ENCODE measurements at places on chromosomes 2 and 18.

DNA sequence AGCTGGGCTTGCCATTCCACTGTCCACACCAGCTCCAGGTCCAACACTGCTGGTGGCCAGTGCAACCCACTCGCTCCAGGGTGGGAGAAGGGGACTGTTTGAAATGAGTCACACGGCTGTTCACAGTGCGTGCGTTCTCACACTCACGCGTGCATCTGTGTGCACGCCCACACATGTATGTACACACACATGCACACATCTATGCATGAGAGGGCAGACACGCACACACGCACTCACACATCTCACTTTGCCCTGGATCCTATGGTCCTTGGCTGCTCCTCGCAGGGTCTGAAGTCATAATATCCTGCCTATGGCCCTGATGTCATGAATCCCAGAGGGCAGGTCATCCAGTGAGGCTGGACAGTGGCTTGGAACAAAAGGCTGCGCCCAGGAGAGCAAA, 182.8 kb downstream of the EIPR1 start:
- DNase-seq, result no peak

GRCh38 chr2:234288974-234289455, 207.9 kb downstream of the ARL4C start:
- no peak for DNase-seq

DNA sequence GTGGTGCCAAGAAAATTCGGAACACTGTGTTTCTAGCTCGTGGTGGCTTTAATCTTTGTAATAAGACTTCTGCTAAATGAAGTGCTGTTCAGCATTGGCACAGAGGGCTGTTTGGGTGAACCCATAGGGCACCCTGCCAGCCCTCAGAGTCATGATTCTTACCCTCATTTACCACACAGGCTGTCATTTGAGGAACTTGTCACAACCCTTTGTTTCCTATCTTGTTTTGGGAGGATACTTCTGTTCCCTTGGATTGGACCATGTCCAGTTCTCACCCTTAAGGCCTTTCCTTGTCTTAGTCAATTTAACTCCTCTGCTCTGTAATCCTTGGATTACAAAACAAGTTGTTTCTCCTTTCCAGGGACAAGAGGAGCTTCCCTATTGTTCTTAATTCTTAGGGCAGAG, 225.7 kb downstream of the MTX2 start:
- DNase-seq, result peak; percentile 93

DNA sequence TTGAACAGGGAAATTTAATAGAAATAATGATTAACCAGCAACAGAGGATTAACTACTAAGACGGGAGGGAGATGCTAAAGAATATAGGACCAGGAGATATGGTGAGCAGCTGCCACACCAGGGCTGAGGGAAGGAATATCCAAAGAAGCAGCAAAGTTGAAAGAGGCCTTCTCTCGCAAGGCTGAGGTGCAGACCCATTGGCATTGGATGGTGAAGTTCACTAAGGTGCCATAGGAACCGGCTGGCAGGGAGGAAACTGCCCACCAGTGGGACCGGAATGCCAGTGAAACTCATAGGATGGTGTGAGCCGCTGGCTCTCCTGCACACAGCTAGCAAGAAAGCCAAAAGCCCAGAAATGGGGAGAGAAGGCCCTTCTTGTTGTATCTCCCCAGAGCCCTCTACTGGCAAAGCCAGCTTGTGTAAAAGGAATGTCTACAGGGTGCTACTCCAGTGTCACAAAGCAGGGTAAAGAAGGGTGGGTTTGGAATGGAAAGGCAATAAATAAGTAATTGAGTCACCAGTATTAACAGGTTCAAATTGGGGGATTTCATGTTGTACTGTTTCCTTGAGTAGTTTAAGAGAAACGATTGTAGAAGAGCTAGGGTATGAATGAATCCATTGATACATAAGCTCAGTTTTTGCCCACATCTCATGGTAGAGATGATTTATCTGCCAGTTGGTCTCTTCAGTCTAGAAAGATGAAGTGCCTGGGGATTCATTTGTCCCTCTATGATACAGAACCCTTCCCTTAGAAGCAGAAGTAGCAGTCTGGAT, 36.0 kb downstream of the FARP2 start:
- DNase-seq, result peak; percentile 6

DNA sequence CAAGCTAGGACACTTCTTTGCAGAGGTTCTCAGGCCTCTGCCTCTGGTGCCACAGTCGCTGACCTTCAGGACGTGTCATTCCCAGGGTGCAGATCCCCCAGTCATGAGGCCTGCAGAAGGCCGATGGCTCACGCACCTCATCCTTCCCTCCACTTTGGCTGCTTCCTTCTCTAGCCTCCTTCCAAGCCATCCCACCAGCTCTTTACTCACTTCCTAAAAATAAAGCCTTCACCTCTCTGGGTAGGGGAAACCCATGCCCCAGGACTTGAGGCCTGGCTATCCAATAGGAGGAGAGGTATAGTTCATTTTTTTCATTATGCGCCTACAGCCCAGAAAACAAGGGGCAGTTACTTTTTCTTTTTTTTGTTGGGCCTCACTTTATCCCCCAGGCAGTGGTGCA, 91.4 kb downstream of the B3GNT2 start:
- no peak for DNase-seq

DNA sequence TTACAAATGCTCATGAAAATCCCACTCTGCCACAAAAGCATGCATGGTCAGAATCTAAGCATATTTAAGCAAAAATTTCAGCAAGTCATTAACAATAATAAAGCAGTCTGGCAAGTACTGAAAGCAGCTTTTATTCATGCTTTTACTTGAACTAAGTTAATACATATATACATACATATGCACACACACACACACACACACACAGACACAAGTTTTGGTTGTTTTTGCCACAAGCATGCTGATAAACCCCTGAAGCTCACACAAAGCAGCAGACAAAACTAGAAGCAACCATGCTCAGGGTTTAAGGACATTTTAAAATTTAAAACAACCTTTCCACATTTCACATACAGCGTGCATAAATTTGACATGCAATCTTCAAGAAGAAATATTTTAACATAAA, 819.1 kb upstream of the FSHR start:
- DNase-seq, result no peak

DNA sequence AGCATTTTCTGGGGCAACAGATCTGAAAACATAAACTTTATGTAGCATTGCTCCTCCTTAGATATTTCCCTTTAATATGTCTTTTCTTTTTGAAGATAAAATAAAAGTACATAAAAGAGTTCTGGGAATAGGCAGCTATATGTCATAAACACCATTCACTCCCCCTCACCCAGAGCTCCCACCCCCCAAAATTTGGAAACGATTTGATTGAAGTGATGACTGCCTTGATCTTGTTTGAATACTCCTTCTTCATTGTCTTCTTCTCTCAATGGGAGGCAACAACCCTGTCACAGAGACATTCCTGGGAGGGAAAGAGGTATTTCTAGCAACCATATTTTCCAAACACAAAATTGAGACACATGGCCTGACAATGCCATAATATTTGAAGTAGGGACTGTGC, 369.3 kb downstream of the ARHGAP15 start:
- DNase-seq, result no peak

DNA sequence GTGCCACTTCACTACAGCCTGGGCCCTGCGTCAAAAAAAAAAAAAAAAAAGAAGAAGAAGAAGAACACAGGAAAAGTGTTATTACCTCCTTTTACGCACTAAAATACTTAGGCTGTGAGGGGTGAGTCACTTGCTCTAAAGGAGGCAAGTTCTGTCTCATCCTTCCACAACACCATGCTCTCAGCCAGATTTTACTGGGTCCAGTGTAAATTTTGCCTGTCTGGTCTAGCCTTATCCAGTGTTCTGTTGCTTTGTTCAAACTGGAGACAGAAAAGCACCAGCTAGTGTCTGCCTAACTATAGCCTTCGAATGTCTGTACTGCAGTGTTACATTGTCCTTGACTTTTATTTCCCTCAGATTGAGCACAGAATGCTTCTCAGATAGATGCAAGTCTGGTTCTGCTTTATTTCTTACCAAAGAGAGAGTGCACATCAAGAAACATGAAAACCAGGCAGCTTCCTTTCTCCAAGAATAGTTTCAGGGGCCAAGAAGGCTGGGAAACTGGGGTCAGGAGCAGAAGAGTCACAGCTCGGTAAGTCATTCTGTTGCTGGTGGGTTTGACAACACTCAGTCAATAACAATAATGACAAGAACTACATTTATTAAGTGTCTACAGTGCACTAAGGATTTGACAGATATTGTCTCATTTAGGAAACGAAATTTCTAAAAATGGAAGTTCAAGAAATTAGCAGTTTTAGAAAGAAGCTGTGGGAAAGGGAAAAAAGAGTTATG, 3.1 kb upstream of the MSGN1 start:
- DNase-seq, result no peak

DNA sequence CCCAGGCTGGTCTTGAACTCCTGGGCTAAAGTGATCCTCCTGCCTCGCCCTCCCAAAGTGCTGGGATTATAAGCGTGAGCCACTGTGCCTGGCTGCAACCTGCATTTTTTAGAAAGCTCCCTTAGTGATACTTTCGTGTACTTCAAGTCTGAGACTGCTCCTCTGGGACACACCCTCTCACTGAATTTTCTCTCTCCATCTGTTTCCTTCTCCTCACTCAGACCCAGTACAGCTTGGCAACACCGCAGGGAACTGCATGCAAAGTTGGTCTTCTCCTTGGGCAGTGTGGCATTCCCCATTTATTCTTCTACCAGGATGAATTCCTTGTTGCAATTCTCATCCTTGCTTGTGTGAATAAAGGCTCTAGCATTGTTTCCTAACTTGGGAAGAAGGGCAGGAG, 175.9 kb downstream of the LPIN1 start:
- DNase-seq, result no peak

- DNase-seq, result no peak
These were observed 191.2 kb upstream of the NABP1 start for GRCh38 chr2:191486584-191487320.

DNA sequence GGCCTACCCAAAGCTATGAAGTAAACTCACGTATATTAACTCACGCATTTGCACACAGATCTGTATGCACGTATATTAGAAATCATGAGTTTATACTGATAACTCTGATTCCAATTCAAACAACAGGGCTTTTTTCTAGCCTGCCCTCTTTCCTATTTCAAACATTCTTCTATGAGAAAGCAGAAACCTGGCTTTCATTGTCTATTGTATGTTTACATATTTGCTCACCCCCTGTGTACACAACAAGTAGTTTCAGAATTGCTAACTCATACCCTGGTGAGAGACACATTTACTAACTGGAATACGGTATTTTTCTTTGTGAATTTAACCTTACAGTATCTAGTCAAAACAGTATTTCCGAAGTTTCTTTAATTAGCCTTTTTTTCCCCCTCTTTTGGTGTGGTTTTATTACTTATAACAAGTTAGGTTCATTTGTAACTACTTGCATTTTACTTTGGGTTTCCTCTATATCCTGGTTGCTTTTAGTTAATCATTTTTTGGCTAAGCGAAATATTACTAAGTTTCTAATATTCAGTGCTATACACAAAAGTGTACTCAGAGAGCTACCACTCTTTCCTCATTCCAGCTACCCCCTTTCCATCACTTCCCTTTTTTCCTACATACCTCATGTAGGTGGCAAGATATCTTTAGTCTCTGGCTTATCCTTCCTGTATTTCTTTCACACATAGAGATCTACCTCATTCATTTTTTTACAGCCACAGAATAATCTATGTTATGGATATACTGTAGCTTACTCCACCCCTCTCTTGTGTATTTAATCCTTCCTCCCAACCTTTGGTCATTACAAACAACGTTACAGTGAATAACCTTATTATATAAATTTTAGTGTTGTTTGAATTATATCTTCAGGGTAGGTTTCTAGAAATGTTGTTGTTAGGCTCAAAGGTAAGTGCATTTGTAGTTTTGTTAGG, 112.7 kb upstream of the BCL2L11 start:
- DNase-seq, result peak; percentile 23

DNA sequence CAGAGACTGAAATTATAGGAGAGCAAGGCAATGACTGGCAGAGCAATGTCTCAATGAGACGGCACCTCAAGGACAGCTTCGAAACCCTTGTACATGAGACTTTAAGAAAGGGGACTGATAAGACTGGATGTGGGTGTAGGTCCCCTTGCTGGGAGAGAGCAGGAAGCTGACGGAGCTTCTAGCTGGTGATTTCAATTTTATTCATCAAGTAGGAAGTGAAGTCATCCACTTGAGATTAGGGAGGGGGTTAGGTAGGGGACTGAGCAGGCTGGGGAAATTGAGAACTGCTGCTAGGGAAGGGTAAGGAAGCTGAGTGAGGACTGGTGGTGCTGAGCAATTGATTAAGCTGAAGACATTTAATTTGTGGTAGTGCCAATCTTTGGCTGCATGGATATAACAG, 99.5 kb upstream of the ITGB6 start:
- DNase-seq, result no peak

DNA sequence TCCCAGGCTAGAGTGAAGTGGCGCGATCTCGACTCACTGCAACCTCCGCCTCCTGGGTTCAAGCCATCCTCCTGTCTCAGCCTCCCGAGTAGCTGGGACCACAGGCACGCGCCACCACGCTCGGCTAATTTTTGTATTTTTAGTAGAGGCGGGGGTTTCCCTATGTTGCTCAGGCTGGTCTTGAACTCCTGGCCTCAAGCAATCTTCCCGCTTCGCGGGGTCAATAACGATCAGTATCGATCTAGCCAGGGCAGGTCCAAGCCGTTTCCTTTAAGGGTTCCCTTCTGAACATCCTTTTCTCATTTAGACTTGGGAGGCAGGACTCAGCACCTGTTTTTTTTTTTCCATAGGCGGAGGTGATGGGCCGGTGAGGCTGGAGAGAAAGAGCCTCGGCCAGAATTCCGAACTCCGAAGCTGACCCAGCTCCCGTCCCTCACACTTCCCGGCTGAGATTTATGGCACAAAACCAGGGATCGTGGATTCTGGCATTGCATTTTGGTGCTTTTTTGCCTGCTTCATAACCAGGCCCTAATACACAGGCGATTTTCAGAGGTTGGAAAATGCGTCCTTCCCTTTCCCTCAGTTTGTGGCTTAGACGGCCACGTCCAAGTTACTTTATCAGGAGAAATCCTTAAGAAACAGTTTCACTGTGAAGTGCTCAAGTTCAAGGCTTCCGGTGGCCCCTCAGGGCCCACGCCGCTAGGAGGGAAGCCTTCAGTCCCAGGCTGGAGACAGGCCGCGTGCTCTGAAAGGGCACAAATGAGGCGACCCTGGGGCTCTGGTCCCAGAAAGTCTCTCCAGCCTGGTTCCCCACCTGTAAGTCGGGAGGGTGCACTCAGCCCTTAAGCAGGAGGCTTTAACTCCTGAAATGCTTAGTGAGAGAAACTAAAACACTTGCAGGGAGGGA, 998 bp upstream of the SLC66A3 start:
- DNase-seq, result peak; percentile 41

DNA sequence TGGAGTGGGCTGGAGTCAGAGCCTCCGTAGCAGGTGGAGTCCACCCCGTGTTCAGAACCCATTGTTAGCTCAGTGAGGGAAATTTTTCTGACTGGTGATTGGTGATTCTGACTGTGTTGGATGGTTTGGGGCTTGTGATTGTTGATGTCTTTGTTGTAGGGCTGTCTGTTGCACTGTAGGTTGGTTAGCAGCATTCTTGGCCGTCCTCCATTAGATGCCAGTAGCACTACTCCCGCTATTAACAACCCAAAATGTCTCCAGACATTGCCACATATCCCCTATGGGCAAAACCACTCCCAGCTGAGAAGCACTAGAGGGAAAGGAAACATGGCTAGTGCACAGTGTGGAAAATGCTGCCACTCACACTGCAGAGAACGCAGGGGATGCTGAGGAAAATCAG, 51.7 kb downstream of the ARMC9 start:
- DNase-seq, result no peak

GRCh38 chr2:134244086-134244485, 9.8 kb upstream of the MGAT5 start:
- DNase-seq, result no peak

- DNase-seq, result no peak
These were observed 72.7 kb downstream of the CABLES1 start for GRCh38 chr18:23207994-23208393.
